ENCODE measurements at places on chromosomes 4 and X.

- DNase-seq = no peak
Measured at GRCh38 chr4:105544520-105545286, 7.7 kb upstream of the ARHGEF38 start.

- DNase-seq = no peak
Measured at GRCh38 chr4:155907556-155907955, 4.1 kb downstream of the TDO2 start.

- no peak for DNase-seq
Measured at GRCh38 chrX:15413101-15413500, 28.9 kb upstream of the VEGFD start.

GRCh38 chrX:121064579-121064978 lies 17.2 kb downstream of the GLUD2 start:
- DNase-seq = no peak

GRCh38 chr4:147195386-147195785 lies 249.7 kb upstream of the TTC29 start:
- no peak for DNase-seq

- DNase-seq = peak; percentile 59
Measured at GRCh38 chr4:118086344-118086743, 52.1 kb downstream of the NDST3 start.

- no peak for DNase-seq
Measured at GRCh38 chrX:9308426-9308825, 156.4 kb upstream of the TBL1X start.

DNA sequence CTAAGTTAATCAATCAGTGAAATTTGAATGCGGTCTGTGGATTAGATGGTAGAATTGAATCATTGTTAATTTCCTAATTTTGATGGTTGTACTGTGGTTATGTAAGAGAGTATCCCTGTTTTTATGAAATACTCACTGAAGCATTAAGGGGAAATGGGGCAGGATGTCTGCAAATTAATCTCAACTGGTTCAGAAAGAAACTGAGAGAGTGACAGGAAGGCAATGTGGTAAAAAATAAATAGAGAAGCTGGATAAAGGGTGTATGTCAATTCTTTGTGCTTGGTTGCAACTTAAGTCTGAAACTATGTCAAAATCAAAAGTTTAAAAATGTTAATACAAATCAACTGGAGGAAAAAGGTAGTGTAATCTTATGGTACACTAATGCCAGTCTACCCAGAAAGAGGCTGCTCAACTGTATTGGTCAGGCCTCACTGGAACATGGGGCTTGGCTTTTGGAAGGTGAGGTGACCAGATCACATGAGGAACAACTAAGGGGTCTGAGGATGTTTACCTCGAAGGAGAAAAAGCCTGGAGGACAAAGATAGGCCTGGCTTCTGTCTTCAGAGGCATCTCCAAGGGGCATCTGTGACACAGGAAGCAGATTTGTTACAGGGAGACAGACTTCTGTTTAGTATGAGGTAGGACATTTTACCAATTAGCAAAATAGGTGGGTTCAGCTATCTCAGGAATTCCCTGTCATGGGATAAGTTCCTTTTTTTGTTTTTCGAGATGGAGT lies 83.1 kb downstream of the DLG3 start:
- no peak for DNase-seq

GRCh38 chr4:183635321-183635720 lies 23.7 kb downstream of the RWDD4 start:
- no peak for DNase-seq

DNA sequence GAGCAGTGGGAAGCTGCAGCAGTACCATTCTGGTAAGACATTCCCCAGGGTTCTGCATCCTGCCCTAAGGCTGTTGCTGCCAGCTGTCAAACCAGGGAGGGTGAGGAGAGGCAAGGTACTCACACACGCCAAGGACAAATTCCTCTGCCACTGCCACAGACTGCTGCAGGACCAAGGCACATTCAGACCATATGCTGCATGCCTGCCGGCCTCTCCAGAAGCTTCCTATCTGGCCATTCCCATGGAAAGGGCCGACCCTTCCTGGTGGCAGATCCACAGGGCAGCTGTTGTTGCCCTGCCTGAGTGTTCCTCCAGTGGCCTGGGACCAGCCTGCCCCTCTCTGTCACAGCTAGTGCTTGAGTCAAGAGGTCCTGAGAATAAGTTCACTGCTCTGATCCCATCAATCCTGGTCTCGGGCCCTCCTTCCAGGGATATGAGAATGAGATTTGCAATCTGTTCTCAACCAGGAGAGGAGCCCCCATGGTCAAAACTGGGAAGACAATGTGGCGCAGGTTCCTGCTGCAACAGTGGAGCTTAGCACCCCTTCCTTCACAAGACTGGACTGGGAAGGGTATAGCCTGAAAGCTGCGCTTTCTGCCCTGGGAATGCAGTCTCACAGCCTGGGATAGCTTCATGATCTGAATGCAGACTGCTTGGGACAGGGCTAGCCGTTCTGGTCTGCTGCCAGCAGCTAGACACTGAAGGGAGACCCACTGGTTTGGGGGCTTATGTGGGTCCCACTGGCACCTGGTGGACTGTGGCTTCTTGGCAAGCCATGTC lies 342.5 kb upstream of the NDST3 start:
- DNase-seq = no peak

- no peak for DNase-seq
Measured at GRCh38 chrX:72128881-72129280, 2.8 kb downstream of the RTL5 start.

GRCh38 chr4:15956179-15956850 lies 6.7 kb downstream of the FGFBP2 start:
- peak; percentile 58 for DNase-seq

DNA sequence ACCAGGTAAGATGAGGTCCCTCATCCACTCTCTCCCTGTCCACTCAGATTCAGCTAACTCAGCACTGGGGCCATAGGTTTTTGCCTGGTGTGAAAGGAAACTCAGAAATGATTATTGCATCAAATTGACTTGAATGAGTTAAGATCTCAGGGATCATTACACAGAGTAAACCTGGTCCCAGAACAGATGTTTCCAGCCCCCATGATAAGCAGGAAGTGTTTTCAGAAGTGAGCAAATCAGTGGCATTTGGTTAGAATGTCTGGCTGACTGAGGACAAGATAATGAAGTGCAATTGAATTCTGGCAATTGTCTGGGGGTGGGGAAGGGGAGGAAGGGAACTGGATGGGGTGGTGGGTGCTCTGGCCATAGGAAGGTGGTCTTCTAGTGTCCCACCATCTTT lies 108.0 kb downstream of the CHIC2 start:
- no peak for DNase-seq

- DNase-seq = no peak
Measured at GRCh38 chrX:133953078-133953477, 32.3 kb downstream of the GPC3 start.

DNA sequence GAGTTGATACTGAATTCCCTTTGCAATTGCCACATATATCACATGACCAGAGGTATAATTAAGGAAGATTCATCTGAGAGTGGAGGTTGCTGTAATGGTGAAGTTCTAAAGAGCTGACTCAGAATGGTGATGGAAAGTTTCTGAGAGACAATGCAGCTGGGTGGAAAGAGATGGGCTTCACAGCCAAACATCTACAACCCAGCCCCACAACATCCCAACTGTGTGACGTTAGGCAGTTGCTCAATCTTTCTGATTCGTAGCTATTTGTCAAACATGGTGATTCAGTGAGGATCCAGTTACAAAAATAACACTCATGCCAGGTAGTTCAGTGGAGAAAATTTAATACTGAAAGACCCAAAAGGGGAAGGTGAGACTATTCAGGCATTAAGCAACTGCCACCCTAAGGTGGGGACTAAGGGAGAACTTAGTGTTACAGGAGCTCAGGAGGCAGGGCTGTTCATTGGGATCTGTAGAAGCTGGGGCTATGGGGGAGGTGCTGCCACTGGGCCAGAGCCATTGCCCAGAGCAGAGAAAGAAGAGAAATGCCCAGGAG lies 6.9 kb upstream of the AFF1 start:
- DNase-seq = no peak

GRCh38 chr4:47484168-47484567 lies 907 bp upstream of the ATP10D start:
- DNase-seq = no peak

- no peak for DNase-seq
Measured at GRCh38 chrX:17501746-17502145, 126.7 kb downstream of the NHS start.

- DNase-seq = no peak
Measured at GRCh38 chr4:153337686-153338085, 6.8 kb upstream of the MND1 start.
